ENCODE measurements at places on chromosomes 11 and 22.
A peak's percentile ranks its signal among the peaks of the same experiment; 100 is the strongest.

DNA sequence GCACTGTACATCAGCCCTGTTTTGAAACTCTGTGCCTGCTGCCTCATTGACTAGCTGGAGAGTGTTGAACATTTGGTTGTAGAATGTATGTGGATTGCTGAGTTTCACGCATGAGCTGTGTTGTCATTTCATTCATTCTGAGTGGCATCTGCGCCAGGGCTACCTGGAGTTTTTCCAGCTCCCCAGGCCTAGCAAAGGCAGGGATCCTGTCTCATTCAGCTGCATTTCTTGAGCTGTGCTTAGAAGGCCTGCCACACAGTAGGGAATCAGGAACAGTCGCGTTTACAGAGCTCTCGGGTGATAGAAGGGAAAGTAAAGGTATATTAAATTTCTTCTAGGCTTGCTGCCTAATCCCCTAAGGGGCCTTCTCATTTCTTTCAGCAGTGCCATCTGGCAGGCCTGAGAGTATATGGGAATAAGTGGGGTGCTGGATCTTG lies 44.3 kb downstream of the PTPRJ start:
- no peak for DNase-seq

- no peak for DNase-seq
Measured at GRCh38 chr11:106986261-106986660, 32.0 kb downstream of the GUCY1A2 start.

DNA sequence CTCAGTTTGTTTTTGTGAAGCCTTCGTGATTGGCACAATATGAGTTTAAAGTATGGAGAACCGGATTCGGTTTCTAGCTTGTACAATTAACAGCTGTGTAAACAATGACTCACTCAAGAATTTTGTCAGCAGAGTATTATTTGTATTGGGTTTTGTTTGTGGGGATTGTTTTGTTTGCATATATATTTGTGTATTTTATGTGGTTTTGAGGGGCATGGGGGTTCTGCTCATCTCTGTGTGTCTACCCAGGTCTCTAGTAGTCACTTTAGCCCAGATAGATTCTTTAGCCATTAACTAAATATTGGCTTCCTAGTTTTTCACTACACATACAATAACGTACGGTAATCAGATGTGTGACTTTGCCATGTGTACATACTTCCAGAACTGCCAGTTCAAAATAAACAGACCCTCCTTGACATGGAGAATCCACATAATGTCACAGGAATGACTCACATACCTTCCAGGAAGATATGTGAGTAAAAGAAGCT lies 7.5 kb upstream of the MS4A7 start:
- no peak for DNase-seq

DNA sequence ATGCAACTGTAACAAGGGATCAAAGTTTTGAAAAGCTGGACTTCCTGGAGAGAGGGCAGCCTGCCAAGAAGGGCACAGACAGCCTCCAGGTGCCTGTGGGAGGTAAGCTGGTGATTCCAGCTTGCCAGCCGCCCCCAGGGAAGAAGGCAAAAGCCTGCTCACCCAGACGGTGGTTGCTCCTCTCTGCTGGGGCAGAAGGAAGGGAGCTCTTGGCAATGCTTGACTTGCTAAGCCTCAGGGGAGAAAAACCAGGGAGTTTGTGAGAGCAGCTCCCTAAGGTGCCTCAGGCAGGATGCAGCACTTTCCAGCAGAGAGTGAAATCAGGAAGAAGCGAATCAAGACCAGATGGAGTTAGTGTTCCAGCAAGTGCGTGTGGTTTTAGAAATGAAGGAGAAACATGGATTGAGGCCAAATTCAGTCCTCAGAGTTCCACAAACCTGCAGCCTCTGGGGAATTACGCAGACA lies 553.6 kb downstream of the BUD13 start:
- no peak for DNase-seq

GRCh38 chr11:28819741-28820140 lies 711.6 kb downstream of the METTL15 start:
- no peak for DNase-seq

GRCh38 chr11:11182261-11182660 lies 170.8 kb downstream of the CSNK2A3 start:
- DNase-seq = no peak

GRCh38 chr22:30422481-30423300 lies 2.9 kb upstream of the MTFP1 start:
- peak; percentile 36 for DNase-seq

GRCh38 chr22:46696229-46696518 lies 41.9 kb downstream of the CERK start:
- DNase-seq = no peak

DNA sequence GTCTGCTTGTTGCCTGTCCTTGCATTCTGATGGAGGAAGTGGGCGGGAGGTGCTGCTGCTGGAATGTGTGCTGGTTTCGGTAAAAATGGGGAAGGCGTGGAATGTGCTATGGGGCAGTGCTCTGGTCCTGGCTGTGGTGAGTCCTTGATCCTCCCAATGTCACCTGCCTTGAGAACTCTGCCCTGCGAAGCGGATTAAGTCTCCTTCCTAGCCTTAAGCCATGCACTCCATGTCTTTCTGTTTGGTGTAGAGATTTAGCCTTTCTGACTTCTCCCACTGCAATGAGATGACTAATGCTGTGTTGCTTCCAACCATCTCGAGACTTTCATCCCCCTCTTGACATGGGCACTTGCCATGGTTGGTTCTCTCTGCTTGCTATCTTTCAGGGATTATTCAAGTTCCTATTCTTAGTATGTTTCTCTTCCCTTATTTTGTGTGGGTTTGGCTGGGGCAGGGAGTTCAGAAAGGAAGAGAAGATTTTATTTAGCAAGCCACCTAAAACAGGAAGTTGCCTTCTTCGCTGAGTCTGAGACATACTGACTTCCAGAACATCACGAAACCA lies 687.9 kb downstream of the NTM start:
- DNase-seq = no peak

- DNase-seq = peak; percentile 24
Measured at GRCh38 chr11:64759131-64759721, 548 bp downstream of the PYGM start.

DNA sequence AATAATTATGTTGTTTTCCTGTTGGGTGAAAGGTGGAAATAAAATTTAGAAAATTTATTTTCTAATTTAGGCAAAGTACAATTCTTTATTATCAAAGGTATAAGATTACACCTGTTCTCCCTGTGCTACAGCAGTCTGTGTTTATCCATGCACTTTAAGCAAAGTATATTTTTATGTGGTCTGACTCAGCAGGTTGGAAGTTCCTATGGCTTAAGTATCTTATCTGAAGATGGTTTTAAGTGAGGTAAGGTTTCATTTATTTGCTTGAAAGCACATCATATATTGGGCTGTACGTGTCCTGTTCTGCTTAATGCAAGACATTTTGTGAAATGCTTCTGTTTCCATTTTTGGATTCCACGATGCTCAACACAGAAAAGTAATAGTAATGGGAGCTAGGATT lies 14.6 kb downstream of the PPME1 start:
- no peak for DNase-seq

GRCh38 chr11:44779736-44780520 lies 53.2 kb downstream of the TSPAN18 start:
- peak; percentile 12 for DNase-seq

DNA sequence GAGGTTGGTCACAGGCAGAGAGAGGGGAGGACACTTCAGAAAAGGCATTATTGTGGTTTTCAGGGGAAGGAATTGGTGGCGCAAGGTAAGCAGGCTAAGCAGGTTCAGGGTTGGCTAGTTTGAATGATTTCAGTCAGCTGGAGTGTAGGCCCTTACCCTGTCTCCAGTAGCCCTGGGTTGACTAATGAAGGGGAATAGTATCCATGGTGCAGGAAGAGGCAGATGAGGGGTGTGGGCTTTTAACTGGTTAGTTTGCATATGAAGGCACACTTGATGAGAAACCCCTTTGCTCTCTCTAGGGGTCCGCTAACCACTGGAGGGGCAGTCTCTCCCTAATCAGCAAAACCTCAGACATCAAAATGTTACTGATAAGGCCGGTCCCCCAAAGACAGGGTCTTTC lies 249.7 kb downstream of the AASDHPPT start:
- DNase-seq = no peak

GRCh38 chr11:132395434-132395833 lies 1025.0 kb downstream of the NTM start:
- DNase-seq = no peak

DNA sequence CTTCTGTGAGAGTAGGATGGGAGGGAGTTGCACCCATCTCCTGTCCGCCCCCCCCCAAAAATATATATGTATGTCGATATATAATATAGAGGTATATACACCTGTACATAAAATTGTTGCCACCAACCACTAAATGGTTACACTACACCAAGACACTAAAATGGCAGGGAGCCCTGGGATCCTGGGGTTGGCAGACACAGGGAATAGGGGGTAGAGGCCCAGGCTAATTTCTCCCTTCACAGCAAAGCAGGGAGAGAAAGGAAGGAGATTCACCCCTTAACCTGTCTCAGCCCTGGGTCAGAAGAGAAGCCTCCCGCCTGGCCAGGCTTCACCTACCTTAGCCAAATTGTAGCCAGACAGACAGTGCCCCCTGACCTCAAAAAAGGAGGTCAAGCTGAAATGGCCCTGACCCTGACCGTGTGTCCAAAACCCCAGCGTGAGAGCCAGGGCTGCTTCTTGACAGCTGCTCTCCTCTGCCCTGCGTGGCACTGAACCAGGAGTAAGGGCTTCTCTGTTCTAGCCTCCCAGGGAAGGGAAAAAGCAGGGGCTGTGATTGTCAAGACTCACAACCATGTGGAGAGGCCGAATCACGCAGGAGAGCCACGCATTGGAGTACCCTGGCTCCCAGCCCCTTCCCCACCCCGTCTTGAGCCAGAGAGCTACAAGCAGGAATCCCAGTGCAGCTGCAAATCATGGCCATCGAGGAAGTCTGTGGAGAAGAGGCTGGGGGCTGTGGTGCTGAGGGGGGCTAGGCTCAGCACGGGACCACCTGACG lies 40.5 kb downstream of the SGSM3 start:
- DNase-seq = no peak

DNA sequence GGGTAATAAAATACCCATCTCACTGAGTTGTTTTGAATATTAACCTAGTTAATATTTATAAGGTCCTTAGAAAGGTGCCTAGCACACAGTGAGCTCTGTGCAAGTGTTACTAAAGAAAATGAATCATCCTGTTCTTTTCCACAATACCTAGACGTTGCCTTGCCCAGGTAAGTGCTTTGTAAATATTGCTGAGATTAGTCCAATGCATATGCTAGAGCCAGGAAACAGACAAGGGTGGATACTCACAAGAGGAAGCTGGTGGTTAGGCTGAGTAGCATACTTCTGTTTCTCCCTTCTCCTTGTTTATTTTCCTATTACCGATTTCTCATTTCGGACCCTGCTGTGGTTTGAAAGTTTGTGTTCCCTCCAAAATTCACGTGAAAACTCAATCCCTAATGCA lies 58.1 kb upstream of the BARX2 start:
- DNase-seq = no peak

GRCh38 chr11:45855308-45855707 lies 8.0 kb downstream of the CRY2 start:
- DNase-seq = no peak

DNA sequence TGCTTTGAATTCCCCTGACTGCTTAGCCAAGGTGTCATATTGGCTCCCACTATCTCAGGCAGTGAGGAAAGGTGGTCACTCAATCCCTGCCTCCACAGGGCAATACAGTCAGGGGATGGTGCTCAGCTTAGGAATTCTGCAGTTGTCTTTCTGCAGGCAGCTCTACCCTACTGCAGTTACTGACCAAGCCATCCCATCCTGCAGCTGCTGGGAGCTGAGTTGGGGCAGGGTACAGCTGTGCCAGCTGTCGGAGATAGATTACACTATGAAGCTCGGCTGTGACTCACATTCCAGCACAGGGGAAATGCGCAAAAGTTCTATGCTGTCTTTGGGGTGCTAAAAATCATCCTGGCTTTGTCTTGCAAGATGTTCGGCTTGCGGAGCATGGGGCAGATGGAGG lies 4.4 kb upstream of the DAGLA start:
- no peak for DNase-seq

- no peak for DNase-seq
Measured at GRCh38 chr11:90148900-90149299, 14.4 kb downstream of the NAALAD2 start.

DNA sequence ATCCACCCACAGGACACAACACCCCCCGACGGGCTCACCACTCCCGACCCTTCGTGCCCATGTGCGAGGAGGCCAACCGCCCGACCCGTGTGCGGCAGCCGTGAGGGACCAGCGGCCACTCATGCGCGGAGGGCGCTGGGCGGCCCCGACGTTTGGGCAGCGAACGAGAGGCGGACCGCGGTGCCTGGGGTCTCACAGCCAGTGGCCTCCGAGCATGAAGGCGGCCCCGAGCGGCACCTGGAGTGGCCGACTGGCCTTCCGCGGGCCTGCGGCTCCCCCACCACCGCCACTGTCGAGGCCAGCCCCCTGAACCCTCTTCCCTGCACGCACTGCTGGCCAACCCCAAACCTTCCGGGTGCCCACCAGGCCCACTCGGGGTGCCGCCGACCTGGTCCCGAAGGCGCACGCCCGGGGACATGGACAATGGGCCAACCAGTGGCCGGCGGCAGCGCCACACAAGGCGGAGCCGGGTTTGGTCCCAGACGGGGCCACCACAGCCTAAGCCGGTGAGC lies 4274.9 kb upstream of the OR11H1 start:
- no peak for DNase-seq

GRCh38 chr11:86888164-86889000 lies 66.8 kb downstream of the FZD4 start:
- DNase-seq = no peak

GRCh38 chr22:27996529-27996925 lies 77.5 kb upstream of the PITPNB start:
- no peak for DNase-seq

GRCh38 chr11:68988491-68988890 lies 7.7 kb upstream of the MRGPRD start:
- no peak for DNase-seq

DNA sequence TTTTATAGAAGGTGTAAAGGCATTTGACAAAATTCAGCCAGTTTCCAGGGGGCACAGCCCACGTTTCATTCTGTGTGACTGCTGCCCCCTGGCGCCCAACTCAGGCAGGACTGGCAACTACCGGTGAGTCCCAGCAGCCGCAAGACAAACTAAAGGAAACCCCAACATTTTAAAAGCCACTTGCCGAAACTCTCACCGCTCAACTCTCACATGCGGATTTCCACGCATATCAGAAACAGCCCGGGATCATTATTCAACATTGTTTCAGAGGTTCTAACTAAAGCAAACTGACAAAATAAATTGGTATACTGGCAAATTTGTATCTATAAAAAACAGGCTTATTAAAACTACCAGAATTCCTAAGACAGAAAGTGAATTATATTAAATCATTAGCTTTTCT lies 48.2 kb downstream of the MORC2 start:
- peak; percentile 89 for DNase-seq

- peak; percentile 27 for DNase-seq
Measured at GRCh38 chr11:27204529-27204928, 158.5 kb downstream of the CCDC34 start.

DNA sequence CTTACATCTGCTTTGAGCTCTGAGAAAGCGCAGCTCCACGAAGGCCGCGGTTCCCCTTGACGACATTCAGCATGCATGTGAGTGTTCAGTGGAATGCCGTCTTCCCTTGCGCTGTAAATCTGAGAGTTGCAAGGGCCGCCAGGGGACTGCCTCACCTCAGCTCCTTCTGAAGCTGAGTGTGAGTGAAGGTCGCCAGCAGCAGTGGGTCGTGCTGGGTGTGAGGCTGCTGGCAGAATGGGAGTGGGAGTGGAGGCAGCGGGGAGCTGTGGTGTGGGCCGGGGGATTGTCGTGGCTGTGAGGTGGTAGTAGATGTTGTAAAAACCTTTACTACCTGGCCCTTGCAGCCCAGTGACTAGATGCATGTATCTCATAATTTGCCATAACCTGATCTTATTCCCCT lies 65.2 kb downstream of the PPP6R2 start:
- DNase-seq = no peak

All from activated naive CD4-positive, alpha-beta T cell treated with anti-CD3 and anti-CD28 coated beads, Interleukin-2, amount 10 ng/mL, durations not matched to agents 7 days and 5 days (primary cell).